ENCODE measurements at places on chromosomes 5 and 9.
A peak's percentile ranks its signal among the peaks of the same experiment; 100 is the strongest.

- peaks cover 3% of the 10 kb centered on the region for H3K4me1 ChIP-seq
- H3K27me3 ChIP-seq: peaks cover 18% of the 10 kb centered on the region
- H3K36me3 ChIP-seq: peaks cover 3% of the 10 kb centered on the region
- H3K27ac ChIP-seq: no peak overlapping the region
These were observed 75.6 kb downstream of the ZFAND5 start for GRCh38 chr9:72289401-72289800.

DNA sequence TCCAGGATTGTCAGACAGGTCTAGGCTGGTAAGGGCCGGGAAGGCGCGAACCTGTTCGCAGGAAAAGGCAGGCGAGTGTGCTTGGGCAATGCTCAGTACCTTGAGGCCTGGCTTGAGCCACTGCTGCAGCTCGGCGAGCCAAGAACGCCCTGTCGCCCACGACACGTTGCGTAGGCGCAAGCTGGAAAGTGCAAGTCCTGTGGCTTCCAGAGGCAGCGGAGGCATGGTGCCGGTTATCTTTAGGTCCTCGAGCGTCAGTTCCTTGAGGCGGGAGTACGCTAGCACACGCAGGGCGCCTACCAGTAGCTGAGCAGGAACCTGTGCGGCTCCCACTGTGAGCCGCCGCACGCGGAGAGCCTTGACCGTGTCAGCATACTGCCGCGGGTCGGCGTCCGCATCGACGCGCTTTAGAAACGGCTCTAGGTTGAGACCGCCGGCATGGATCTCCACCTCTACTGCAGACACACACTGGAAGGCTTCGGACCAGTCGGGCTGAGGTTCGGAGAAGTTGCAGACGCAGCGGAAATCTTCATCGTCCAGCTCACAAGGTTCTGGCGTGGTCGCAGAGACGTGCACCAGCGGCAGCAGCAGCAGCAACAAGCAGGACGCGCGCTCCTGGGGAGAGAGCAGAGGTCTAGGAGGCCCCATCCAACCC lies 482 bp downstream of the CD14 start:
- DNase-seq: peak; percentile 23
- H3K4me3 ChIP-seq: peak overlapping the region; percentile 92
- peak overlapping the region; percentile 86 for H3K27ac ChIP-seq
- peaks cover 10% of the 10 kb centered on the region for H3K27me3 ChIP-seq

DNA sequence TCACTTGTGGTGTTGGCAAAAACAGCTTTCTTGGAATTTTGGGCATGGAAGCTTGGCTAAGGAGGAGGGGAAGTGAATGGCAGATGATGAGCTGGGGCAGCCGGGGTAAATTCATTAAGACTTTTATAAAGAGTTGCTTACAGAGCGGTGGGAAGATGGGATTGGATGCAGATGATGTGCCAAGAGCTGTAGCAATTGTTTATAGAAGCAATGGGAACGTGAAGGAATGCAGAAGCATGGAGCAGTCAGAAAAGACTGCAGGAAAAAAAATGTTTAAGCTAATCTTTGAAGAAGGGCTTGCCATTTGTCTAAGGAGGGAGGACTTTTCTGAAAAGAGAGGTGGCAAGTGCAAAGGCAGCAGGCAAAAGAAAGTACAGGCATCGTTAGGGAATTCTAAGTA lies 86.6 kb upstream of the SHISAL2B start:
- no peaks in the 10 kb centered on the region for H3K4me1 ChIP-seq
- DNase-seq: no peak
- H3K4me3 ChIP-seq: no peak overlapping the region
- H3K36me3 ChIP-seq: no peaks in the 10 kb centered on the region

DNA sequence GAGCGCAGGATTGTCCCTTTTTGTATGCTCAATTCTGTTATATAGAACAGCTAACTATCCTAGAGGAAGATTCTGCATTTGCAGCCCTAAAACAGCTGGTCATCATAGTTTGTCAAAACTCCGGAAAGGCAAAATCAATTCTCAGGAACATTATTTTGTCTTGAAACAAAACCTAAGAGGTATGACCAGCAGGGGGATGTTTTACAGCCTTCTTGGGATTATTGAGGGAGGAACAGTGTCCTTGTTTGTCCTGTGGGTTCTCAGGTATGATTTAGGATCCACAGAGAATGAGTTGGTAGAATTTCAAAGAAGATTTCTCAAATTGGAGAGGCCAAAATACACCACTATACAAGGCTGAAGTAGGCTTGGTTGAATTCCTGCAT lies 136.4 kb downstream of the ZSWIM6 start:
- DNase-seq: no peak
- H3K27me3 ChIP-seq: no peaks in the 10 kb centered on the region
- H3K27ac ChIP-seq: no peak overlapping the region

DNA sequence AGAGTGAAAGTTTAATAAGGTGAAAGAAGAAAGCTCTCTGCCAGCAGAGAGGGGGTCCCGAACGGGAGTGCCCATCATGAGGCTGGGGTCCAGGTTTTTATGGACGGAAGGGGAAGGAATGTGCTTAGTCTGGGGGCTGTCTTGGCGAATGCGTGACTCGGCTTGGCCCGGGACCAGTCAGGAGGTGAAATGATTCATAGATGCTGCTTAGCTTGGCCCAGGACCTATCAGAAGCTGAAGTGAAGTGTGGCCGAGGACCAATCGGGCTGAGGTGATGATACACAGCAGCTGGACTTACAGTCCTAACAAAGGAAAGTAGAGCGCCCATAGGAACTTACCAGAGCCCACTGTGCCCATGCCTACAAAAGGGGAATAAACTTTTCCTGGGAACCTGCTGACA lies 3.9 kb upstream of the FKTN start:
- no peak overlapping the region for H3K4me3 ChIP-seq
- H3K27ac ChIP-seq: no peak overlapping the region
- no peak for DNase-seq
- H3K36me3 ChIP-seq: no peaks in the 10 kb centered on the region
- no peaks in the 10 kb centered on the region for H3K27me3 ChIP-seq
- H3K4me1 ChIP-seq: peaks cover 10% of the 10 kb centered on the region

DNA sequence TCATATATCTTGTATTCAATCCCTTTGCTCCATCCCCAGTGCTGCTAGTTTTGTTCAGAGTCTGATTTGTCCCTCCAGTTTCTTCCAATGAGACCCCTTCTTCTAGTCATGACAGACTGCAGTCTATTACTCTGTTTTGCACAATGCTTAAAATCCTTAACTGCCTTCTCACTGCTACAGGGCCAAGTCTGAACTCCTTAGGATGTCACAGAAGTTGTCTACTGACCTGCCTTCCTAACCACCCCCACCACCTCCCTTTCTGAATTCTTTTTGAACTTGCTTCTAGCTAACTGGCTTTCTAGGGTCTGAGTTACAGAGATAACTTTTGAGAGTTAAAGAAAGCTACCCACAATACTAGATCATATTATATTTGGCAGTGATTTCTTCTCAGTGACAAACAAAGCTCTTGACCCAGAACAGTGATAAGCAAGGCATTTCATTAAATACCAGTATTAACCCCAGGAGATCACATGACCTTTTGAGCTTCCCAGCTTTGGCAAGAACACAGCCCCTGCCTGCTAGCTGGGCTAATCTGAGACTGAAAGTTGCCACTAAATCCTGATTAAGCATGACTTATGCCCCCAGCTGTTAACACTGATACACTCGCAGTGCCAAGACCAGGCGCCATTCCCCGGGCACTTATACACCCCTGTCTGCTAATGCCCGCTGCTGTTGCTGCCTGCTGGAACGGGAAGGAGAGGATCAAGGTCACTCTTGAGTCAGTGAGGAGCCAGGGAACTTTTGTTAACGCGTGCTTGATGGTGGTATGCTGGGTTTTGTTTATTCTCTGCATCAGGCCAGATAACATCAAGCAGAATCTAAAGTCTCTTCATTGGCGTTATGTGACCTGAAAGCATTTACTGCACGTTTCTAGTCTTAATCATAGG lies 36.4 kb upstream of the ADAMTSL1 start:
- peaks cover 51% of the 10 kb centered on the region for H3K27me3 ChIP-seq
- H3K4me3 ChIP-seq: no peak overlapping the region
- no peaks in the 10 kb centered on the region for H3K4me1 ChIP-seq
- peaks cover 4% of the 10 kb centered on the region for H3K36me3 ChIP-seq

GRCh38 chr5:93328833-93329232 lies 252.2 kb downstream of the NR2F1-AS1 start:
- no peak for DNase-seq
- no peak overlapping the region for H3K4me3 ChIP-seq
- no peaks in the 10 kb centered on the region for H3K36me3 ChIP-seq
- no peaks in the 10 kb centered on the region for H3K4me1 ChIP-seq

- no peak overlapping the region for H3K4me3 ChIP-seq
- no peaks in the 10 kb centered on the region for H3K27me3 ChIP-seq
- no peak for DNase-seq
- H3K4me1 ChIP-seq: peaks cover 21% of the 10 kb centered on the region
- H3K36me3 ChIP-seq: no peaks in the 10 kb centered on the region
- H3K27ac ChIP-seq: peak overlapping the region; percentile 99
These were observed 24.0 kb downstream of the ZDHHC11B start for GRCh38 chr5:760363-761058.

GRCh38 chr9:1995084-1995483 lies 20.1 kb upstream of the SMARCA2 start:
- H3K4me1 ChIP-seq: no peaks in the 10 kb centered on the region
- DNase-seq: no peak
- no peak overlapping the region for H3K27ac ChIP-seq
- no peaks in the 10 kb centered on the region for H3K36me3 ChIP-seq
- H3K4me3 ChIP-seq: no peak overlapping the region

- H3K36me3 ChIP-seq: no peaks in the 10 kb centered on the region
- no peak for DNase-seq
- no peak overlapping the region for H3K27ac ChIP-seq
- H3K4me3 ChIP-seq: no peak overlapping the region
- no peaks in the 10 kb centered on the region for H3K4me1 ChIP-seq
These were observed 756.7 kb upstream of the RGMB start for GRCh38 chr5:98016771-98017170.

- peak overlapping the region; percentile 100 for H3K27ac ChIP-seq
- peak; percentile 87 for DNase-seq
- H3K4me1 ChIP-seq: peaks cover 50% of the 10 kb centered on the region
- H3K4me3 ChIP-seq: peak overlapping the region; percentile 87
- H3K27me3 ChIP-seq: no peaks in the 10 kb centered on the region
These were observed 19.4 kb downstream of the GBGT1 start for GRCh38 chr9:133144142-133144903.

GRCh38 chr5:448766-449090 lies 5.8 kb downstream of the EXOC3 start:
- peak overlapping the region; percentile 25 for H3K4me3 ChIP-seq
- no peaks in the 10 kb centered on the region for H3K27me3 ChIP-seq
- DNase-seq: peak; percentile 1
- H3K36me3 ChIP-seq: peaks cover 30% of the 10 kb centered on the region
- H3K4me1 ChIP-seq: peaks cover 45% of the 10 kb centered on the region

GRCh38 chr9:134734270-134734669 lies 92.7 kb downstream of the COL5A1 start:
- H3K4me1 ChIP-seq: peaks cover 2% of the 10 kb centered on the region
- H3K36me3 ChIP-seq: peaks cover 2% of the 10 kb centered on the region
- DNase-seq: no peak
- no peak overlapping the region for H3K4me3 ChIP-seq

GRCh38 chr5:93322974-93323860 lies 257.8 kb downstream of the NR2F1-AS1 start:
- no peak for DNase-seq
- H3K27ac ChIP-seq: no peak overlapping the region
- H3K4me3 ChIP-seq: no peak overlapping the region
- H3K36me3 ChIP-seq: no peaks in the 10 kb centered on the region
- no peaks in the 10 kb centered on the region for H3K27me3 ChIP-seq

- H3K27me3 ChIP-seq: no peaks in the 10 kb centered on the region
- H3K36me3 ChIP-seq: no peaks in the 10 kb centered on the region
- no peak overlapping the region for H3K27ac ChIP-seq
- DNase-seq: no peak
These were observed 41.1 kb downstream of the FAM174A start for GRCh38 chr5:100576217-100576751.

DNA sequence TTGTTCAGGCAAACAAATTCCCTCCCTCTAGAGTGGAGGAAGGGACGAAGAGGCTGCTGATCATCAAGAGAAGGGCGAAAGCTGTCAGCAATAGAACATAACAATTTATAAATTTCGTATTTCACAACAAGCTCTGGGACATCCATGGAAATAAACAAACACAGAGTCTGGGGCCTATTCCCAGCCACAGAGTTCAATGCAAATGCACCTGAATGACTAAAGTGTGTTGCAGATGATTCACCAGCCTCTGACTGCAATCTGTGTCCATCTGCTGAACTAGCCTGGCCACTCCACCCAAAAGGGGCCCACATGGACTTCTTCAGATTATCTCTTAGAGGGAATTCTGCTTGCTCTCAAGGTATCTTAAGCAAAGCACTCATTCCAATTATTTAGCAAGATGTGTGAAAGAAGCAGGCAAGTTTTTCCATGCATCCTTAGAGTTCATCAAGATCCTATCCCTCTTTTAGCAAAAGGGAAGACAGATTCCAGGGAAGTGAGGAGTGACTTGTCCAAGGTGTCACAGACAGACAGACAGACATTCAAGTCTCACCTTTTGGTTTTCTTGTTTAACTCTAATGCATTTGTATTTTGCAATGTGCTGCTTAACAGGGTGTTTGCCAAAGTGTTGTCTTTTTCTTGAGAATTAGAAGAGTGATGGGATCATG lies 307.8 kb upstream of the PAPPA start:
- no peak overlapping the region for H3K27ac ChIP-seq
- H3K4me1 ChIP-seq: no peaks in the 10 kb centered on the region
- no peaks in the 10 kb centered on the region for H3K36me3 ChIP-seq
- no peak for DNase-seq
- H3K4me3 ChIP-seq: no peak overlapping the region
- H3K27me3 ChIP-seq: no peaks in the 10 kb centered on the region

- no peaks in the 10 kb centered on the region for H3K36me3 ChIP-seq
- no peak overlapping the region for H3K4me3 ChIP-seq
- no peaks in the 10 kb centered on the region for H3K27me3 ChIP-seq
- no peak for DNase-seq
These were observed 3.7 kb upstream of the CEL start for GRCh38 chr9:133058071-133058470.

DNA sequence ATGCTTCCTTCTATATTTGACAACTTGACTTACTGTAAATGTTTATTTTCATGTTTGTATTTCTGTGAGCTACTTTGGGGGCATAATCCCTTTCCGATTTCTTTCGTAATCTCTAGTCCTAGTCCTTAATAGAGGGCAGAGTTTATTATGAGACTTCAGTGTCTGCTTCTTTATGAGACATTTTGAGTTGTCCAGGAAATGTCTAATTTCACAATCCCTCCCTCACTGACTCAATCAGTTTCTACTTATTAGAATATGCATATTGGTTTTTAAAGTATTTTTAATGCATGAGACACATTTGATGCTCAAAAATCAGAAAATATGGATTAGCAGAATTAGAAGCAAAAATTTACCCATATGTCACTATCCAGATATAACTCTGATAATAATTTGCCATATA lies 160.9 kb downstream of the FOCAD start:
- H3K36me3 ChIP-seq: peaks cover 5% of the 10 kb centered on the region
- H3K4me3 ChIP-seq: no peak overlapping the region
- no peaks in the 10 kb centered on the region for H3K27me3 ChIP-seq
- DNase-seq: no peak

GRCh38 chr9:127122176-127123063 lies at the start of gene ANGPTL2:
Gene ANGPTL2 (minus strand): TSS chr9:127122635. CDS start chr9:127108731, 13,904 bp downstream.
- DNase-seq: no peak
- peaks cover 11% of the 10 kb centered on the region for H3K4me1 ChIP-seq
- peaks cover 5% of the 10 kb centered on the region for H3K36me3 ChIP-seq
- H3K27ac ChIP-seq: no peak within 1 kb of the TSS
- no peak within 1 kb of the TSS for H3K4me3 ChIP-seq
